DMS79 (cell line): ENCODE measurements at places on chromosomes 1 and 21.

GRCh38 chr21:38793926-38794713 is 11.6 kb upstream of the ETS2 start:
- peak; percentile 66 for DNase-seq

- DNase-seq, result no peak
These were observed 60.8 kb downstream of the MEF2D start for GRCh38 chr1:156439777-156440183.

DNA sequence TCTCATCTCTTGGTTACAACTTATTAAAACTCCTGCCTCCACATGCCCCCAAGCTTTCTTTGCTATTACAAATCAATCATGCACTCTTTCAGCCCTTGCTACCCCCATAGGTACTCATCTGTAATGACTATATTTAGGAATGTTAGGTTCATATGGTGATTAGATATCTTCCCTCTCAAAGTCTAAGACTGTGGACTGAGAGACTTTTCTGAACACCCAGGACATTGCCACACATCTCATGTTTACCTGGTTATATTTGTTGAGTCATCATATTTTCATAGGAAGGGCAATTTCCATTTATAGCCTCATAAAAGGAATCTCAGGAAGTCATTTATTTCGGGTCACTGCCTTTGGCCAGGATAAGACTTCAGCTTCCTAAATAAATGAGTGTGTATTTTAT is 81.5 kb upstream of the LPGAT1 start:
- DNase-seq, result no peak

GRCh38 chr1:222712253-222713090 is at the start of the genes AIDA and BROX:
Gene AIDA (minus strand): TSS chr1:222712491. CDS start chr1:222712317, 174 bp downstream.
Gene BROX (plus strand): TSS chr1:222712564. CDS start chr1:222715700, 3,136 bp downstream.
- DNase-seq, result peak; percentile 82

- DNase-seq, result no peak
These were observed 6.4 kb downstream of the CLDN19 start for GRCh38 chr1:42733415-42734200.

GRCh38 chr1:17957588-17958267 is 149.9 kb upstream of the IGSF21 start:
- DNase-seq, result no peak

DNA sequence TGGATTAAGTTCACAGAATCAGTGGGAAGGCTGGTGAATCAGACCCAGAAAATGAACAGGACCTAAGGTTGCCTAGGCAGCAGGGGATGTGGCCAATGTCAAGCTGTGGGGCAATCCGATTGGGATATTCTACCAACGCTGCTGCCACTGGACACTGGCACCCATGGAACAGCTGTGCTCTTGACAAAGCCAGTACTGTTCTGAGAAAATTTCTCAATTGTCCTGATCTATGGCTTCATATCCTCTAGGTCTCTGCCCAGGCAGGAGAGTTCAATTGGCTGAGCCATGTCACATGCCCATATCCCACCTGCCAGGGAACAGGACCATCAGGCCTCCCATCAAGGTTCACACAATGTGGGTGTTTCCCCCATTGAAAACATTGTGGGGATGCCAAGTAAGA is 6.2 kb downstream of the TACSTD2 start:
- no peak for DNase-seq

GRCh38 chr1:172599912-172600311 is 59.0 kb upstream of the FASLG start:
- no peak for DNase-seq

GRCh38 chr1:46070164-46070814 is 62.1 kb downstream of the PIK3R3 start:
- DNase-seq, result no peak

- DNase-seq, result no peak
These were observed 147.9 kb upstream of the JUN start for GRCh38 chr1:58931756-58932155.
